Omental fat pad (tissue), 4 donors: ENCODE measurements at places on chromosomes 5 and 9.

DNA sequence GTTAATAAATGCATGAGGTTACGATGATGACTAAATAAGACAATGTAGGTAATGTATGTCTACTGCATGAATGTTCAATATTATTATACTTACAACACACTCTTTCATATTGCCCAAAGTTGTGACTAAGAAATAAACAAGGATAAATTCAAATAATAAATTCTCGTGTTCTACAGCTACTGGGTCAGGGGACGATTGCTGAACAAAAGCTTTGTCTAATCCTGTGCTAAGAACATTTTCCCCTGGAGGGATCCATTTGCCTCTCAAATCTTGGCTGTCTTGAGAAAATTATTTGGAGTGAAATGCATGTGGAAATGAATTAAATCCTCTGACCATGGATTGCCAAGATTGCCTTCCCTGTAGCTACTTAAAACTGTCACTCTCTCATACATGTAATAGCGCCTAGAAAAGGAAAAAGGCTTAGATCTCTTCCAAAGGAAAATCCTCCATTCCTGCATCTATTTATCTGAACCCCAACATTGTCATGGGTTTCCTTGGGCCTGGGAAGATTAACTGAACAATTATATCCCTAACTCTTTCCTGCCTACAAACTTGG lies 893.8 kb upstream of the ACO1 start:
- DNase-seq, result no peak

DNA sequence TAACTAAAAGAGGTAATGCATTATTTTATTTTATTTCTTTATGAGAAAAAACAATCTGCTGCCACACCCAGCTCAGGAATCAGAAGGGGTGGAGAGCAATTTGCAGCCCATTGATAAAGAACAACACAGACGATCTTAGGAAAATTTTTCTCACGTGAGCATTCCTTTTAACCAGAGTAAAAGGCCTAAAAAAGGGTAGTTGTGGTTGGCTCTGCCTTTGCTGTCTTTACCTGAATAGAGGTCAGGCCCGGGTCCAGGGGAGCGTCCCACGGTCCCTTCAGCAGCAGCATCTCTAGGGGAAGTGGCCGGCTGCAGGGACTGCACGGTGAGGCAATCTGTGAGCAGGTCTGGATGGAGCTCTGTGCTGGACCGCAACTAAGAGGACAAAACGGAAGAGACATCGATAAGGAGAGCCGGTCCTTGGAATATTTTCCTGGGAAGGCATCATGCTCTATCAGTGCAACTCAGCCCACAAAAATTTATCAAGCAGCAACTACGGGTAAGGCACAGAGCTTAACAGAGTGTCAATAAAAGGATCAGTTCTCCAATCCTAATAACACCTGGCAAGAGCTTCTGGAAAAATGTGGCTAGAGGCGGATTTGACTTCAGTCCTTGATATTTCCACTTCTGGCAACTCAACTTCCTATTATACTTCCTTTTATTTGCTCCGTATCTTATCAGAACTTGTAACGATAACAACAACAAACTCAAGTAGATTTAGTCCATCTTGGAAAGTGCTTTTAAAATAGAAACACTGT lies 372.8 kb upstream of the RFX3 start:
- no peak for DNase-seq

- peak; percentile 65 for DNase-seq
Measured at GRCh38 chr9:124868511-124869465, 6.9 kb downstream of the ARPC5L start.

- no peak for DNase-seq
Measured at GRCh38 chr9:115291841-115292240, 173.9 kb upstream of the TNC start.

- DNase-seq, result no peak
Measured at GRCh38 chr5:138565100-138565821, 9.9 kb downstream of the HSPA9 start.

DNA sequence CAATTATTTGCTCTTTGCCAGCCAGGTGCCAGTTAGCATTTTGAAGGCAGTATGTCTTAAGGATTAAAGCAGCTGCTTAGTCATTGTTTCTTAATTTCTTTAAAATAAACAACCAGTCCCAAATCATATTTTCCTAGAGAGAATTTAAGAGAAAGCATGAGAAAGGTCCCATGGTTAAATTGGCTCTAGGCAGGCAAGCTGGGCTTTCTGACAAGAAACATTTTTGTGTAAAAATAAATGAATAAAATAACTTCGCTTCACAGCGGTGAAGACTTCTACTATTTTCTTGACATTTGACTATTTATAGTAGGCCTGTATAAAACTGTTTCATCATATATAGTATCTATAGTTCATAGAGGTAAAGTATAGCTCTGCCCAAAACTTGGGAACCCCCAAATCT lies 617.7 kb upstream of the C9orf72 start:
- DNase-seq, result no peak

DNA sequence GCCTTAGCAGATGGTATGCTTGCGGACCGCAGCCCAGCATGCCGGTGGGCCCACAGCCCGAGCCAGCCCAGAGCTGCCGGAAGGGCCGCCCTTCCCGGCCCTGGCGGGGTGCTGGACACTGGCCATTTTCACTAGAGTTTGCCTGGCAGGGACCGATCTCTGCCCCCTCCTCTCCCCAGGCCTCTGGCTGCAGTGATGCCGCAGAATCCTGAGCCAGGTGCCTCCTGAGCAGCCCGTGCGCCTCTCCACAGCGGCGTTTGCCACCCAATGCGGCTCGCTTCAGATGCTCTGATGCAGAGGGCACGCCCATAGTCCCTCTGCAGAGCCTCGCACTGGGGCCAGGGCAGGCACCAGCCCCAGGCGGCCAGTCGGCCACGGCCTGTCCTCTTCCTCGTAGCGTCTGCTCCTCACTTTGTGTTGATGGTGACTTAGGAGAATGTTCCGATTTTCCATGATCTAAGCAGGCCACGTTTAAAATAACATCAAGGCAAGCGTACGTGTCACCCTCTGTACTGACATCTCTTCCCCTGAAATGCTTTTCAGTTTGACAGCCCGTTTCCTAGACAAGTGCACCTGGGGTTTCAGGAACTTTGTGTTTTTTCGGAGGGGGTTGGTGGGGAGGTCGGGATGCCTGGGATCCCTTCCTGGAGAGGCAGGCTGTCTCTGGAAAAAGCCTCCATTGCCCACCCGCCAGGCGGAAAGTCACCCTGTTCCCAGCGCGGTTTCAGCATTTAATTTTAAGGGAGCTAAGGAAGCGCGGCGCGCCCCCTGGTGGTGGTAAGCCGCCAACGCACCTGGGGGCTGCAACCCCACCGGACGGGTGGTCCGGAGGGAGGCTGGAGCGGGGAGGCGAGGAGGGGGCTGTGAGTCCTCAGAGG lies 29.8 kb upstream of the HMCN2 start:
- DNase-seq, result peak; percentile 72

GRCh38 chr5:55469839-55470238 lies 64.9 kb downstream of the PLPP1 start:
- DNase-seq, result no peak

DNA sequence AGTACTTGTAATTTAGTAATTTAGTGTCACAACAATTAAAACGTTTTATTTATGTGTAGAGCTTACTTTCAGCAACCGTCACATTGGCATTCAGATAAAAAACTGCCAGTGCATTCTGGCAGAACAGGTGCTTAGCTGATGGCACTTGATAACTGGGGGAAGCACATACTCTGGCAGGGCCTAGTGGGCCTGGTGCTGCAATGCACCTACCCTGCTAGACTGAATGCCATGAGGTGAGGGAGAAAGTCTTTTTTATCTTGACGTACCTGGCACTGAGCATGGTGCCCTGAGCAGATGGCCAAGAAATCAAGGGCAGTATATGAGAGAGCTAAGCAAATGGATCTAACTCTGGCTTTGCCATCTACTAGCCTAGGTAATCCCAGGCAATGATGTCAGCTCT lies 280.6 kb upstream of the EFNA5 start:
- no peak for DNase-seq

- DNase-seq, result no peak
Measured at GRCh38 chr9:126735482-126735881, 69.4 kb upstream of the ZBTB43 start.

DNA sequence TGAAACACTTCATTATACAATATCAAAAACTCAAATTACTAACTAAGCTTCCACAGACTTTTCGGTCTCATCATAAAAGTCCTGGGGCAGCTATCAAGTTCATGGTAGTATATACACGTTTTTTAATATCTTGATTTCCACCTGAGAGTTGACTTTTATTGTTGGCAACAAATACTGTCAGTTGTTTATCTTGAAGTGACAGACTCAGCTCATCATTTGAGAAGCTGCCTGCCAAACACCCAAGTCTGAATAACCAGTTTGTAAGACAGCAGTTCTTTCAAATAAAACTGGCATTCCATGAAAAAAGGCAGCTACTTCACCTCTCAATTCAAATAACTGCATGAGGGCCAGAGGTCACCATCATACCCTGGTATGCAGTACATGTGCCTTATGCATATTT lies 30.6 kb downstream of the SPACA9 start:
- no peak for DNase-seq

DNA sequence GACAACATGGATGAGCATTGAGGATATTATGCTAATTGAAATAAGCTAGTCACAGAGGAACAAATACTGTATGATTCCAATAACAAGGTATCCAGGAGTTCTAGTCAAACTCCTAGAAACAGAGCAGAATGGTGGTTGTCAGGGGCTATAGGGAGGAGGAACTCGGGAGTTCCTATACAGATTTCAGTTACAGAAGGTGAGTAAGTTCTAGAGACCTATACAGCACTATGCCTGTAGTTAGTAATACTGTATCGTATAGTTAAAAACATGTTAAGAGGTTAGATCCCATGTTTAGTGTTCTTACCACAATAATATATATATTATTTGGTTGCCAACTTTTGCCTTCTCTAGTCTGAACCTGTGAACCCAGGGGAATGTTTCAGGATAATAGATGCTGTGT lies 7.9 kb upstream of the OXCT1 start:
- DNase-seq, result no peak

- no peak for DNase-seq
Measured at GRCh38 chr5:135822286-135822685, 12.2 kb upstream of the SLC25A48 start.

GRCh38 chr9:36815566-36816348 lies 218.3 kb downstream of the PAX5 start:
- no peak for DNase-seq

DNA sequence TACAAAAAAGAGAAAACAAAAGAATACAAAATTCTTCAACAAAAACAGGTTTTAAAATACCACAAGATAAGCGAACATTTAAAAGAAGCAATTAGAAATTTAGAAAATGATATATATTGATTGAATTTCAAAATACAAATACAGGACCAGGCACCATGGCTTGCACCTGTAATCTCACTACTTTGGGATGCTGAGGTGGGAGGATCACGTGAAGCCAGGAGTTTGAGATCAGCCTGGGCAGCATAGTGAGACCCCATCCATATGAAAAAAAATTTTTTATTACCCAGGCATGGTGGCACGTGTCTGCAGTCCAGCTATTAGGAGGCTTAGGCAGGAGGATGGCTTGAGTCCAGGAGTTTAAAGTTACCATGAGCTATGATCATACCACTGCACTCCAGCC lies 109.9 kb upstream of the SLC30A5 start:
- no peak for DNase-seq

- DNase-seq, result no peak
Measured at GRCh38 chr9:129720865-129721545, 31.8 kb downstream of the PTGES start.

- DNase-seq, result no peak
Measured at GRCh38 chr5:91474201-91474600, 91.1 kb upstream of the ARRDC3 start.

DNA sequence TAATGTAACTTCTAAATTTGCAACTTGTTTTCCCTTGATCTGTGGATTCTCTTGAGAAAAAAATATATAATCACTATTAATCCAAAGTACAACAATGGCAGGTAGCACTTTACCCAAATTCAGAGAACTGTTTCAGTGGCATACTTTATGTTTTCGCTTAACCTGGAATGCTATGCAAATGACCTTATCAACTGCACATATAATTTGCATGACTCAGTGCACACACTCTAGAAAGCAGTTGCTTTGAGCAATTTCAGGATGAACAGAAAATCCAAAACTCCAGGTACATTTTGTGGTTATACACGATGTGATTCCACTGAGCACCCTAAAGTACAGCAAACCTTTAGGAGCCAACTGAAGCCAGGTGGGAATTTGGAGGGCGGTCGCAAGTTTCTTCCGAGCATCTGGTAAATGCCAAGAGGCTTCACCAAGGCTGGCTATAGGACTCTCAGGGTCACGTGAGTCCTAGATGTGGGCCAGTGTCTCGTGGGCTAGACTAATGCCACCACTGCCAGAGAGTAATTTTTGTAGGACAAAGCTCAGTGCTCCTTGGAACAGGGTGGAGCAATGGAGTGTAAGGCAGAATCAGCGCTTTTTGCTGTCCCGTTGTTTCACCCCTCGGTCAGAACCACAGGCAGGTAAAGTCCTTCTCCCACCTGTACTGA lies 37.3 kb downstream of the DMGDH start:
- DNase-seq, result no peak

- DNase-seq, result no peak
Measured at GRCh38 chr5:39648085-39648847, 223.5 kb upstream of the DAB2 start.
